RPMI7951 (cell line): ENCODE measurements at places on chromosomes 1 and 21. TPM values are rescaled to one million over a fixed set of nuclear protein-coding genes. Genes with fewer than 3 reads are reported as not detected.

LCE3E gene
- total RNA-seq, result not detected in 2 replicates

PPM1J gene
- 0.29 and 0.84 TPM in 2 replicates for total RNA-seq

SPRR2A gene
- not detected in 2 replicates for total RNA-seq

TTC22 gene
- not detected in 2 replicates for total RNA-seq

PPIAL4G gene
- not detected in 2 replicates for total RNA-seq

MCOLN2 gene
- total RNA-seq, result 2.3 and 2.5 TPM in 2 replicates

VSIG8 gene
- 0.20 TPM in 1 of 2 replicates, not detected in the other for total RNA-seq

SCP2 gene
- total RNA-seq, result 217 and 242 TPM in 2 replicates

TRIM45 gene
- total RNA-seq, result 3.3 and 3.6 TPM in 2 replicates

HJV gene
- 0.12 TPM in 1 of 2 replicates, not detected in the other for total RNA-seq
